Stimulated activated CD4-positive, alpha-beta T cell treated with anti-CD3 and anti-CD28 coated beads, TNF-alpha, amount 100 ng/mL, for 1 hour (primary cell): ENCODE measurements at places on chromosomes 12 and 14.

DNA sequence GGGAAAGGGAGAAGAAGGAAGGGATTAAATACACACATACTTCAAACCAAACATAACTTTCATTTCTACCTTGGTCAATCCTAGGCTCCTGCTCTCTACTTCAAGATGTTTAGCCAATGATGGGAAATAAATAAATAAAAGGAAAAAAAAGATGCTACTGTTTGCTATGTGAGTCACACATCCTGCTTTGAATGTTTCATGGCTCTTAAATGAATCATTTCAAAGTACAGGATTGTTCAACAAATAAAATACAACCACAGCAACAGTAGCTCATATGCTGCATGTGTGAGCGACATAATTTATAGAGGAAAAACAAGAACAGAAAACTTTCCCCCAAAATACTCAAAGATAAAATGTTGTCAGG lies 54.3 kb upstream of the NPFF start:
- no peak for DNase-seq

DNA sequence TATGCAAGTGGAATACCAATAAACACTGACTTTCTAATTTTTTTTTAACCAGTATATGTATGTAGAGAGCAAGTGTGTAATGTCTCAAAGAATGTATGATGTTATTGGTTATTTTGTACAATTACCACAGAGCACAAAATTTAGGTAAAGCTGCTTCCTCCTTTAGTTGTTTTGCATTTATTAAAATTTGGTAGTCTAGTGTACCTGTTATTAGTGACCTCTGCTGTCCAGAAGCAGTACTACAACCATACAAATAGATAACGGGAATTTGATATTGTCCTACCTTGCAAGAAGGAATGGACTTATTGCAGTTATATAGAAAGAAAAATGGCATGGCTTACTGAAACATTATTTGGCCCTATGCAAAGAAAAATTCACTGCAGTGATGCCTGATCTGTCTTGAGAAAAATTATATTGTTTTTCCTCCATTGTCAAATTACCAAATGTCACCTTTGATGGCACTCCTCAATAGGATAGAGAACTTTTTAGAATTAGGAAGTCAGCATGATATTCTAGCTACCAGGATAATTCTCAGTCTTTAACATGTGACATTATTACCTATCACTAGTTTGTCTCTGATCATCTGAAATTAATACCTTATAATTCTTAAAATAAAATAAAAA lies 153.9 kb upstream of the RMST start:
- DNase-seq = no peak

GRCh38 chr12:66627988-66628317 lies 50.9 kb downstream of the GRIP1 start:
- DNase-seq = no peak

DNA sequence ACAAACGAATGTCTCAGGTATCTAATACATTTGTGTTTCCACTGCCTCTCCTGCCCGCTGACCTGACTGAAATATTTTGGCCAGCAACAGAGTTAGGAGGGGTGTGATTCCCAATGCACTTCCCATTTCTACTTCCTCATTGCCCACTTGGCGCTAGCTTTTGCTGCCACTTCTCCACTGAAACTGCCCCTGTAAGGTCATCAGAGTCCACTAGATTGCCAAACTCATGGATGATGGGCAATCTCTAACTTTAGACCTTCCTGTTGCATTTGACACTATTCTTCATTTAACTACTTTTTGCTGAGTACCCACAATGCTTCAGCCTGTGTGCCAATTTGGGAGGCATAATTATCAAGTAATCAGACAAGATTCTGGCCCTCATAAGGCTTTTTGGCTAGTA lies 40.8 kb downstream of the GPR65 start:
- no peak for DNase-seq

DNA sequence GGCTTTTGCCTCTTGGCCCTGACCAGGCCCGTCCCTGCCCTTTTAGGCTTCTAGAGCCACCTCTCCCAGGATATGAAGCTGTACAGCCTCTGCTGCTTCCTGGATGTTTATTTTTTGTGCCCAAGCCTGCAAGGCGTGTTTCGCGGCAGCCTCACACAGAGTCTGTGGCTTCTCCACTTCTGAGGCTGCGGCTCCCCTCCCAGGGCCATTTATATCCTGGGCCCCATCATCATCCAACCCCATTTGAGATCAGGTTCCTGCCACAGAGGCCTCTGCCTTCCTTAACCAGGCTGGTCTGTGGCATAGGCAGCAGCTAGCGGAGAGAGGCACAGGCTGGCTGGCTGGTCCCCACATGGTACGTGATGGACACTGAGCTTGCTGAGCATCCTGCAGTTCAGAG lies 114.1 kb upstream of the PWP1 start:
- DNase-seq = no peak

DNA sequence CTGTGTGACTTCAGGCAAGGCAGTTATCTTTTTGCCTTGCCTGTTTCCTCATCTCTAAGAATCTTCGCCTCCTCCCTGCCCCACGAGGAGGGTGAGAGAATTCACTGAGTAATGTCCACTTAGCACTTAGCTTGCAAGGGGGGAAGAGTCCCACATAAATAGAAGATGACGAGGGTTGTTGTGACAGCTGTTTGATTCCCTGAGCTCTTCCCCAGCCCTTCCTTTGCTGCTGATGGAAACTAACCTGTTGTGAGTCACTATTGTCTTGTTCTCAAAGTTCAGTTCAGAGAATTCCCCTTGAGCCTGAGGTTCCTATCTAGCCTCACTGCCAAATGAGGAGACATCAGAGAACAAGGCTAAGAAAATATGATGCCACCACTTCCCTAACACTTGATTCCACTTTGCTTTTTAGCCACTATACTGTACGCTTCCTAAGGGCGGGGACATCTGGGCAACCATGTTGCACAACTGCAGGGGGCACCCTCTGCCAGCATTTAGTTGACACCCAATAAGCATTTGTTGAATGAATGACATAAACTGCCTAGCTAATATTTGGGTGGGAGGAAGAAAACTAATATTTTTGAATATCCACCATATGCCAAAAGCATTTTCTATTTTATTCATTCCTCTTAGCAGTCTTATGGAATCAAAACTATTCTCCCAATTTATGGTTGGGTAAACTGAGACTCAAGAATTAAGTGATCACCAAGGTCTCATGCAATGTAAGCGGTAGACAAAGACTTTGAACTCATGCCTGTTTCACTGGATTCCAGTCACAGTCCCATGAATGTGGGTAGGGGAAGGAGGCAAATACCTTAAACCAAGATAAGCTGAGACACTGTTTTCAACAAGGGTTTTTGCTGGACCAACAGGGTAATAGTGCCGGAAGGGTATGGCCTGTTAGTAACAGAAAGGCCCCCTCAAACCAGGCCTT lies 77.6 kb downstream of the ZFP36L1 start:
- DNase-seq = no peak

- DNase-seq = no peak
Measured at GRCh38 chr14:73896521-73896920, 9.9 kb downstream of the ZNF410 start.

GRCh38 chr14:94334872-94335271 lies 11.7 kb upstream of the SERPINA6 start:
- no peak for DNase-seq

GRCh38 chr14:25753130-25753529 lies 703.2 kb upstream of the STXBP6 start:
- no peak for DNase-seq

GRCh38 chr12:12735301-12735700 lies 18.1 kb downstream of the CDKN1B start:
- DNase-seq = no peak

- DNase-seq = no peak
Measured at GRCh38 chr14:67833403-67833802, 13.8 kb downstream of the RAD51B start.

DNA sequence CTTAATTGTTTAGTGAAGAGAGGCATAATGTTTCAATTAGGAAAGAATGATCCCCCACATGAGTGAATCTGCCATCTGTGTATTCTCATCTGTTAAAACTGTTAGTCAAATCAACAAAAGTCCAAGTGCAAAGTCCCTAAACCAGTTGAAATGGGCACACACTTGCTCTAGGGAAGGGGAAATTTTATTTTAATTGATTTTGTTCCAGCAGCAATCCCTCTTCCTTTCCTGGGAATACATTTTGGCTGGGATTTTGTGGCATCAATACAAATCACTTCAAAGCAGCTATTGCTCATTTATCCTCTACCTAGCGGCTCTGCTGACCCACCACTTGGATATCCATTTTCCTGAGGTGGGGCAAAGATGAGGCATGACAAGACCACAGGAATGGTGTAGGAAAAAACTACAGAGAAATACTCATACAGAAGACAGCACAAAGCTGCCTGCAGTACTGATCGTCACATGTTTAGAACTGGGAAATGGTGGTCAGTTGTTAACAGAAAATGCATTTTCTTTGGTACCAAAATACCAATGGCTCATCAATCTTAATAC lies 9.8 kb upstream of the SSTR1 start:
- DNase-seq = no peak

DNA sequence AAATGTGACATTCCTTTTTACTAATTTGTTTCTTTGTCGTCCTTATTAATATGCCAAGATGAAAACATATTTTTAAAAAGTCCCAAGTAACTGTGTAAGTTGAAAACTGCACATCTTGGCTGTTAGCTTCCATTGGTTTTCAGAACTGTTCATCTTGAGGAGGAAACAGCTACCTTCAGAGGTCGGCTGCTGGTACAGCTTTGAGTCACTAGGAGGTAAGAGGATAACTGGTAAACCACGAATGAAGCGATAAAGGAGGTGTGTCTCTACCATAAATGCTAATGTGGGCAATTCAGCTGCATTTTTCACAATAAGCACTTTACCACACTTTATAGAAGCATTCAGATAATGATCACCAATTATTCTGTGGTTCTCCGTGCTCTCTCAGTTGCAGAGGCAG lies 137.5 kb upstream of the KRAS start:
- DNase-seq = no peak

DNA sequence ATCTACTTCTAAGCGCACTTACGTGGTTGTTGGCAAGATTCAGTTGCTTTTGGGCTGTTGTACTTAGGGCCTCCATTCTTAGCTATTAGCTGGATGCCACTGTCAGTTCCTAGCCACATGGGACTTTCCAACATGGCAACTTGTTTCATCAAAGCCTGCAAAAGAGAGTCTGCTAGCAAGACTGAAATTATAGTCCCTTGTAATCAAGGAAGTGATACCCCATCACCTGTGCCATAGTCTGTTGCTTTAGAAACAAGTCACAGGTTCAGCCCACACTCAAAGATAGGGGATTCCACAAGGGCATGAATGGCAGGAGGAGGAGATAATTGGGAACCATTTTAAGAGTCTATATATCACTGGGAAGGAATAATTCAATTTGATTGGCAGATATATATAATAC lies 27.1 kb upstream of the SLC17A8 start:
- no peak for DNase-seq

GRCh38 chr12:53102883-53103807 lies at the start of gene SOAT2:
TSS of gene SOAT2 (plus strand) at chr12:53103486. CDS start at chr12:53103578, 92 bp downstream.
- DNase-seq = no peak

DNA sequence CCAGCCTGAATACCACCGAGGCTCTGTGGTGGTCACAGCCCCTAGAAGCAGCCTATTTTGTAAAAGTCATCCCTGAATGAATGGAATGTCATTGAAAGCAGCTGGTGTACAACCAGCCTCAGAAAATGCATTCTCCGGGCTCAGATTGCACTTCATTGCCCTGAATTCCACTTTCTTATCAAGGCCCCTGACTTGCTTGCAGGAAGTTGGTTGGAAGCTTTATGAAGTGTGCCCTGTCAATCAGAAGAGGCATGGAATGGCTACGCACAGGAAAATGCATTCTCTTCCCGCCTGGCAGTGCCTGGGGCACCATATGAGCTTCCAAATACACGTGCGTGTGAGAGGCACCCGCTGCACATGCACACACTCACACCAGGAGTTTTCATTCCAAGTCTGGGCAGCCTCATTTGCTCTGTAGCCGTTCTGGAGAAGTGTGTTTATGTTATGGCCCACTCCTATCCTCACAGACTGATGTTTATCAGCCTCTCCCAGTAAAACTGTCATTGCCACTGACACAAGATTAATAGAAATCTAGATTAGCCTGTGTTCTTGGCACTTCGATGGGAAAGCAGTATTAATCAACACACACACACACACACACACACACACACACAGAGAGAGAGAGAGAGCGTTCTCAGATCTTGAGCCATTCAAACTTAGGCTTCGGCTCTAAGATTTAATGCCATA lies 63.9 kb downstream of the NUAK1 start:
- no peak for DNase-seq

- no peak for DNase-seq
Measured at GRCh38 chr14:37864861-37865718, 269.7 kb downstream of the TTC6 start.

GRCh38 chr14:64098120-64098519 lies 196.1 kb downstream of the ESR2 start:
- no peak for DNase-seq

GRCh38 chr12:104459368-104459909 lies 2.7 kb downstream of the CHST11 start:
- no peak for DNase-seq

GRCh38 chr12:120750806-120751205 lies 25.2 kb downstream of the ACADS start:
- DNase-seq = no peak

- no peak for DNase-seq
Measured at GRCh38 chr12:75812271-75813018, 219.1 kb downstream of the PHLDA1 start.

- DNase-seq = no peak
Measured at GRCh38 chr14:77369285-77369684, 7.6 kb downstream of the TMED8 start.

GRCh38 chr12:124625867-124626675 lies 58.7 kb upstream of the NCOR2 start:
- no peak for DNase-seq

DNA sequence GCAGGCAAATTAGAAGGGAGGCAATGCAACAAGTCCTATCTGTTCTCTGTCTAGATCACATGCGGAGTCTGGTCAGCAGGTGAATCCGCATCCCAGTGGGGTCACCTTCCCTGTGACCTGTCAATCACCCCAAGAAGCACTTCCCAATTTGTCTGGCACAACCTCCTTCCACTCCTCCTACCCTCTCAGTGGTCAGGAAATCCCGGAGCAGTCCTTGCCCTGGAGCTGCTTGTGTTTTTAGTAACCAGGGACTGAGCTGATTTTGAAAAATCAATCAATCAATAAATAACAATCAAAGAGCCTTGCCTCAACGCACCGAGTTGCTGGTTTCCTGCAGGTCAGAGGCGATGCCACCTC lies 572 bp upstream of the ACSS3 start:
- DNase-seq = no peak

GRCh38 chr14:71086567-71086966 lies 179.3 kb downstream of the PCNX1 start:
- DNase-seq = no peak

DNA sequence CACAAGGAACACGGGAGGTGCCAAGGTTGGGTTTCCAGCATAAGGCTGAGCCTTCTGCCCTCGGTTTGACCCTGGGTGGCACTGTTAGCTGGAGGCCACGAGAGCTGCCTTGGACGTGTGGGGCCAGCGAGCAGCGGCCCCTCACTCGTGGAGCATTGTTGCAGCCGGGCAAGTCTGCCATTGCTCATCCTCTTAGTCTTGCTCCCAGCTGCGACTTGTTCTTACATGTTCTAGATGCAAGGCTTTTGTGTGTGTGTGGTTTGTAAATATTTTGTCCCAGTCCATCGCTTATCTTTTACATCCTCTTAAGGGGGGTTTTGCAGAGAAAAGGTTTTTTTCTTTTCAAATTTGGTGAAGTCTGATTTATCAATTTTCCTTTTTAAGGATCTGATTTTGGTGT lies 21.1 kb upstream of the C1S start:
- no peak for DNase-seq
